Lung (tissue), 17 donors: ENCODE measurements at places on chromosomes 16 and 17.

DNA sequence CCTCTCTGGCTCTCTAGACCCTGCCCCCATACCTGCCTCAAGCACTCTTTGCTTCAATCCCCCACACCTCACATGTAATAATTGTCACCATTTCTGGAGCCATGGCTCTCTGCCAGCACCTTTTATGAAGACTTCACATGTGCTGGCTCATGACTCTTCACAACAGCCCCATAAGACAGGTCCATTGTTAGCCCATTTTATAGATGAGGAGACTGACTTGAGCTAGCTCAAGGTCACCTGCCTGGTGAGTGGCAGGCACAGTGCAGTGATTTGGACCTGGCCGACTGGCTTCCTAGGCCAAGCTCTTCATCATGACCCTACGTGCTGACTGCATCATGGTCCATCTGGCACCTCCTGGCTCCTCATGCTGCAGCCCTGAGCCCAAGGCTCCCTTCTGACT is 25.0 kb downstream of the FAM20A start:
- peaks cover 1% of the 10 kb centered on the region for H3K36me3 ChIP-seq
- no peaks in the 10 kb centered on the region for H3K27me3 ChIP-seq
- no peak overlapping the region for H3K4me3 ChIP-seq
- H3K27ac ChIP-seq, result no peak overlapping the region

- H3K27ac ChIP-seq, result no peak overlapping the region
- H3K4me1 ChIP-seq, result peaks cover 1% of the 10 kb centered on the region
- H3K36me3 ChIP-seq, result no peaks in the 10 kb centered on the region
- no peaks in the 10 kb centered on the region for H3K27me3 ChIP-seq
- DNase-seq, result no peak
- no peak overlapping the region for H3K4me3 ChIP-seq
Observed at GRCh38 chr17:68559316-68559715, 41.9 kb downstream of the FAM20A start.

GRCh38 chr17:49496183-49496866 is 1.2 kb downstream of the NGFR start:
- peak; percentile 72 for DNase-seq
- no peak overlapping the region for H3K4me3 ChIP-seq
- H3K27me3 ChIP-seq, result peaks cover 66% of the 10 kb centered on the region
- peaks cover 6% of the 10 kb centered on the region for H3K4me1 ChIP-seq
- no peak overlapping the region for H3K27ac ChIP-seq

GRCh38 chr16:85975451-85975981 is 76.6 kb downstream of the IRF8 start:
- H3K4me1 ChIP-seq, result no peaks in the 10 kb centered on the region
- no peak overlapping the region for H3K4me3 ChIP-seq
- H3K27me3 ChIP-seq, result no peaks in the 10 kb centered on the region

GRCh38 chr16:12314653-12315185 is 338.2 kb downstream of the SNX29 start:
- H3K36me3 ChIP-seq, result no peaks in the 10 kb centered on the region
- no peak overlapping the region for H3K4me3 ChIP-seq
- no peak overlapping the region for H3K27ac ChIP-seq
- H3K4me1 ChIP-seq, result peaks cover 16% of the 10 kb centered on the region
- DNase-seq, result no peak

- no peaks in the 10 kb centered on the region for H3K4me1 ChIP-seq
- H3K27me3 ChIP-seq, result no peaks in the 10 kb centered on the region
- no peak for DNase-seq
Observed at GRCh38 chr16:4247460-4247784, 5.5 kb upstream of the SRL start.

- H3K4me3 ChIP-seq, result no peak overlapping the region
- H3K27me3 ChIP-seq, result no peaks in the 10 kb centered on the region
- no peaks in the 10 kb centered on the region for H3K4me1 ChIP-seq
- no peaks in the 10 kb centered on the region for H3K36me3 ChIP-seq
Observed at GRCh38 chr16:46731691-46732555, 16.2 kb downstream of the MYLK3 start.

- no peak overlapping the region for H3K4me3 ChIP-seq
- H3K4me1 ChIP-seq, result no peaks in the 10 kb centered on the region
- DNase-seq, result peak; percentile 75
- H3K27ac ChIP-seq, result no peak overlapping the region
Observed at GRCh38 chr17:79814974-79815835, 18.3 kb upstream of the CBX8 start.

GRCh38 chr17:14135906-14136590 is 66.7 kb downstream of the COX10 start:
- H3K4me1 ChIP-seq, result no peaks in the 10 kb centered on the region
- no peak overlapping the region for H3K27ac ChIP-seq
- no peak overlapping the region for H3K4me3 ChIP-seq
- H3K36me3 ChIP-seq, result no peaks in the 10 kb centered on the region

DNA sequence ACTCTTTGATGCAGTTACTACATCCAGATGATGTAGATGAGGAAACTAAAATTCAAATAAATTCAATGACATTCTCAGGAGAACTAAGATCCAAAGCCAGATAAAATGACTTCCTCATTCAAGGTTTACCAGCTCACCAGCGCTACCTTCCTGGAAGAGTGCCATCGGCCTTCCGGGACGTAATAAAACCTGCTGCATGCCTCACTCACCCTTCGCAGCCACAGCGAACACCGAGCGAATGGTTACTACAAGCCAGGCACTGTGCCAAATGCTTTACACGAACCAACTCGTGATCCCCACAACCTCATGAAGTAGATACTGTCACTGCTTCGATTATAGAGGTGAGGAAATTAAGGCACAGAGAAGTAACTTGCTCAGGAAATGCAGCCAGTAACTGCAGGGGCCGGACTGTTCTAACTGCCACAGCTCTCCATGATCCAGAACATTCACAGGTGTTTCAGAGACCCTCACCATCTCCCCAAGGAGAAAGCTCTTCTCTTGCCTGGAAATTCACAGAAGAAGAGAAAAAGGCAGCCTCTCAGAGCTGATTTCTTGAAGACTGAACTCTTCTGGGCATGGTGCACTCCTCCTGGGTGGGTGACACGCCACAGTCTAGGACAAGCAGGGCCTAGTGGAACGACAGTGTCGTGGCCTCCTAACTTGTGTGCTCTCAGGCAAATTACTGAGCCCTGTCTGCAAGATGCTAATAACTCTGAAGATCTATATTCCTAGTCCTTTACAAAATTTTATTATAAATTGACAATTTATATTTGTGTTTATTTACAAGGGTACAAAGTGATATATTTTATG is 46.8 kb downstream of the HIC1 start:
- H3K36me3 ChIP-seq, result no peaks in the 10 kb centered on the region
- H3K27ac ChIP-seq, result no peak overlapping the region
- DNase-seq, result no peak
- no peaks in the 10 kb centered on the region for H3K27me3 ChIP-seq
- H3K4me3 ChIP-seq, result no peak overlapping the region
